ENCODE measurements at places on chromosomes 1 and 21.

- DNase-seq, result no peak
Observed at GRCh38 chr1:29531596-29531995, 295.3 kb downstream of the PTPRU start.

DNA sequence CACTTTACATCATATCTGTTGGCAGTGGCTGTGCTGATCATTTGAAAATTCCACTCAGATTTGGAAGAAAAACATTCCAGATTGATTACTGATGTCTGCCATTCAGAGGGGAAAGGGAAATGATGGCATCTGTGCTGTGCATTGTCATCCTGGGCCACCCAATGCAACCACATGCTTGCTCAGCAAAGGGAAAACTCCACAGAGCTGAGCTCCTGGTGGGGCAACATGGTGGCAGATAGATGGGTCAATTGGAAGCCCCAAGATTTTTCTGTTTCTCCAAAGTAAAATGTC, 11.8 kb downstream of the OXCT2 start:
- no peak for DNase-seq

- no peak for DNase-seq
Observed at GRCh38 chr1:23923592-23924499, 10.7 kb upstream of the CNR2 start.

- DNase-seq, result no peak
Observed at GRCh38 chr1:152244576-152245273, 20.7 kb upstream of the HRNR start.

GRCh38 chr1:175402336-175402735, 209.8 kb upstream of the KIAA0040 start:
- DNase-seq, result no peak

GRCh38 chr1:185720633-185721272, 13.4 kb upstream of the HMCN1 start:
- DNase-seq, result no peak

DNA sequence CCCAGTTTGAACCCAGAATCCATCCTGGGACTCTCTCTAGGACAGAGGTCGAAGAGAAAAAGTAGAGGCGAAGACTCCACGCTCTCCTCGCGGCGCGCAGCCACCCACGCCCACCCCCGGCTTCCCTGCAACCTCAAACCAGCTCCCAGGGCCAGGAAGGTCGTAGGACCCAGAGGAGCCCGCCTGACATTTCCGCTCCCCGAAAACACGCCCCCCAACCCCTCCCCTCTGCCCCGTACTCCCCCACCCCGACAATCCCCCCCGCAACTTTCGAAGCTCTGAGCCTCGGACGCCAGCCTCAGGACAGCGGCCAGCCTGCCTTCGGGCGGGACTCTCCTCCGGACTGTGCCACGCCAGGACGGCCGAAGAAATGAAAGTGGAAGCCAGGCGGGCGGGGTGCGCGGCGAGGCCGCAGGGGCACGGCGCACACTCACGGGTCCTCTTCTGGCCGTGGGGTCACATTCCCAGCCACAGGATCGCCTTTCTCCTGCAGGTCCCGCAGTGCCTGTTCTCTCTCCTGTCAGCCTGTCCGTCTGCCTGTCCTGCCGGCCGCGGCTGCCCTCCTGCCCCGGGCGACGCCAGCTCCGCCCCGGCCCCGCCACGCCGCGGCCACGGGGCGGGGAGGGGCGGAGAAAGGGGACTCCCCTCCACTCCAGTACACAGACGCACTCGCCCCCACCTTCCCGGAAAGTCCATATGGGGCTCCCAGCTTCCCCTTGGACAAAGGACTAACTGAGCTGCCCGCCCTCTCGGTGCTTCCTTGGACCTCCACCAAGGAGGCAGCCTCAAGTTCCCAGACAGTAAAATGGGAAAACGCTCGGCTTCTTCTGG, at the start of gene MOB3C:
MOB3C (minus strand) TSS at position 535 of the 831 bp plus-strand sequence. CDS start 3,490 bp downstream, outside the sequence.
- peak; percentile 46 for DNase-seq

- DNase-seq, result no peak
Observed at GRCh38 chr1:27958513-27958912, 1.3 kb upstream of the XKR8 start.

DNA sequence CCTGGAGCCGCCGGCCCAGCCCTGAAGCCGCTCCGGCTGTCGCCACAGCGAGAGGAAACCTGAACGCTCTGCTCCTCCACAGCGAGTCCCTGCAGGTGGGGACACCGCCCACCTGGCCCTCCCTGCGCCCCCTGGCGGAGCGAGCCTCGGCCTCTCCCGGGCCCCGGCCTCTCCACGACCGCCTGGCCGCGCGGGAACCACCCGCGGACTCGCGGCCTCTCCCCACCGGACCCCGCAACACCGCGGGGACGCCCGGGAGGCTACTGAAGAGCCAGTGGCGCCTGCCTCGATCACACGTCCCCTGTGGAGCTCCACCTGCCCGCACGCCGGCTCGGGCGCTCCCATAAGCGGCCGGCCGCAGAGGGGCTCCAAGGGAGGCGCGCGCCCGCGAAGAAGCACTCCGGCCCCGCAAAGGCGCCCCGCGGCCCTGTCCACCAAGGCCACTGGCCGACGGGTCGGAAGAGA, 109.6 kb downstream of the KCNN3 start:
- peak; percentile 82 for DNase-seq

All from stimulated activated CD4-positive, alpha-beta T cell treated with anti-CD3 and anti-CD28 coated beads, Interleukin-2, amount 100 ng/mL, for 48 hours (primary cell).